ENCODE measurements at places on chromosomes 16 and 17. TPM values are rescaled to one million over a fixed set of nuclear protein-coding genes. Genes with fewer than 3 reads are reported as not detected.

The SLC6A2 gene
- total RNA-seq: not detected

The ZSCAN10 gene
- not detected for total RNA-seq

The PSMB10 gene
- total RNA-seq: 16.2 TPM

The UNC45B gene
- not detected for total RNA-seq

The C1QTNF8 gene
- not detected for total RNA-seq

The CACNG4 gene
- not detected for total RNA-seq

The TMEM132E gene
- total RNA-seq: not detected

The PRKCB gene
- total RNA-seq: 10.6 TPM

The KRT28 gene
- total RNA-seq: not detected

The KRT9 gene
- not detected for total RNA-seq

DNA sequence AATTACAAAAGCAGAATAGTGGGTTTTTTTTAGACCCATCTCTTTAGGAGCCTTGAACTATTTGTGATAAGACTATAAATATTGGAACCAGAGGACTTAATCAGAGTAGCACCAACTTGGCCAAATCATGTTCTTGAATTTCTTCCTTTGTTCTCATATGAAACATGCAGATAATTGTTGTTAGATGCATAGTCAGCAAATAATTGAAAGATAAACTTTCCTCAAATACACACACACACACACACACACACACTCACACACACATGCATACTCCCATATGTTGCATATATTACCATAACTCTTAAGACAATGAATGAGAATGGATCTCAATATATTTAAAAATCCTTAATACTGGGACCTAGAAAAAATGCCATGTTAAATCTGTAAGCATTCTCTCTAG, 310.4 kb downstream of the KCNJ2 start:
- H3K4me1 ChIP-seq: no peaks in the 10 kb centered on the region
- DNase-seq: no peak
- H3K27me3 ChIP-seq: no peaks in the 10 kb centered on the region

GRCh38 chr17:20281860-20282259, 185.5 kb downstream of the LGALS9B start:
- H3K27ac ChIP-seq: no peak overlapping the region
- H3K27me3 ChIP-seq: no peaks in the 10 kb centered on the region
- no peaks in the 10 kb centered on the region for H3K36me3 ChIP-seq
- no peak overlapping the region for H3K4me3 ChIP-seq
- H3K4me1 ChIP-seq: no peaks in the 10 kb centered on the region

- no peak overlapping the region for H3K4me3 ChIP-seq
- no peak overlapping the region for H3K27ac ChIP-seq
- no peaks in the 10 kb centered on the region for H3K36me3 ChIP-seq
- H3K27me3 ChIP-seq: no peaks in the 10 kb centered on the region
Observed at GRCh38 chr16:16143931-16144330, 79.4 kb downstream of the ABCC6 start.

GRCh38 chr16:50265260-50265659, 1.1 kb upstream of the ADCY7 start:
- H3K36me3 ChIP-seq: no peaks in the 10 kb centered on the region
- H3K4me3 ChIP-seq: no peak overlapping the region
- H3K27ac ChIP-seq: no peak overlapping the region
- H3K27me3 ChIP-seq: no peaks in the 10 kb centered on the region
- no peaks in the 10 kb centered on the region for H3K4me1 ChIP-seq
- peak; percentile 67 for DNase-seq

DNA sequence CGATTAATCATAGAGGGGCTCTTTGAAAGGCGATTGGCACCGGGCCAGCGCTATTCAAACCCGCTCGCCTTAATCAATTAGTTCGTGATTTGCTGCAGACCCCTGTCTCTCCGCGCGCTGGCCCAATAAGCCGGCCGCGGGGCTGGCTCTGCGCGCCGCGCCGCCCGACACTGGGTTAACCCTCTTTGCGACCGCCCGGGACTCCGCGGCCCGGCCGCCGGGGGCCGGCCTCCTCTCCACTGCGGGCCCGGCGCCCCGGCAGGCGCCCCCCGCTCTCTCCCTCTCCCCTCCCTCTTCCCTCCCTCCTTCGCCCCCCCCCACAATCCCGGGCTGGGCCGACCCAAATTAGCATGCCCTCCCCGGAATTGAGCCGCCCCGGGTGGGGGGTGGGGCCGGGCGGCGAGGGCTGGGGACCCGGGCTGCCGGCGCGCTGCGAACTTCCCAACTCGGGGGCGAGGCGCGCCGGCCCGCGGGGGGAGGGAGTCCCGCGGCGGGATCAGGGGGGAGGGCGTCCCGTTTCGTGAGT, 428 bp upstream of the SALL1 start:
- no peaks in the 10 kb centered on the region for H3K36me3 ChIP-seq
- DNase-seq: peak; percentile 39
- peaks cover 42% of the 10 kb centered on the region for H3K4me1 ChIP-seq
- H3K27ac ChIP-seq: no peak overlapping the region
- H3K4me3 ChIP-seq: peak overlapping the region; percentile 22

DNA sequence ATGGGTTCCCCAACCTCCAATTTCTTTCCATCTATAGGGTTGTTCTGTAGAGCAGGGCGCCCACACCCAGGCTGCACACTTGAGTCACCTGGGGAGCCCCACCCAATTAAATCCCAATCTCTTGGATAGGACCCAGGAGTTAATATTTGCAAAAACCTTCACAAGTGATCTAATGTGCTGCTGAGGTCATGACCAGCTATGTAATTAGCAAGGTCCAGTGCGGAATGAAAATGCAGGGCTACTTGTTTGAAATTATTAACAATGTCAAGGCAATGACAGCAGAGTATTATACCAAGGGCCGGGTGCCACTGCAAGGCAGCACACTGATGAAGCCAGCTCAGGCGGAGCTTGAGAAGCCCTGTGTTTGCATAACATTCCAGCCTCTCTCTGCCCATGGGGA, 302.7 kb downstream of the MAF start:
- no peaks in the 10 kb centered on the region for H3K27me3 ChIP-seq
- no peak overlapping the region for H3K27ac ChIP-seq
- H3K36me3 ChIP-seq: no peaks in the 10 kb centered on the region
- DNase-seq: no peak
- H3K4me3 ChIP-seq: no peak overlapping the region
- H3K4me1 ChIP-seq: peaks cover 12% of the 10 kb centered on the region

GRCh38 chr16:13262270-13263090, 361.1 kb downstream of the SHISA9 start:
- no peak overlapping the region for H3K4me3 ChIP-seq
- no peaks in the 10 kb centered on the region for H3K36me3 ChIP-seq
- H3K4me1 ChIP-seq: no peaks in the 10 kb centered on the region
- DNase-seq: no peak
- H3K27me3 ChIP-seq: no peaks in the 10 kb centered on the region

DNA sequence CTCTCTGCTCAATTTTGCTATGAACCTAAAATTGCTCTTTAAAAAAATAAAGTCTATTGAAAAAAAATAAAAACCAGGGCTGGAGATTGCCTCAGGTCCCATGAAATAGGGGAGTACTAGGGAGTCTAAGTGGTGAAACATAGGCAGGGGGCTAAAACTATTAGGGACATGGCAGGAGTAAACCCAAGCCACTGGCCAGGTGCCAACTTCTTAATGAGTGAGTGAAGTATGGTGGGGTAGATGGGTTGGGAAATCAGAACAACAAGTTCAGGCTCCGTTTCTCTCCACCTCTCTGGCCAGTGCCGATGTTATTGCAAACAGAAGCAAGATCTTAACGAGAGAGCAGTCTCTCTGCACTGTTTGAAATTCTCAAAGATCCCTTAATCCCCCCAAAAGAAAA, 322.4 kb upstream of the CDH5 start:
- H3K27me3 ChIP-seq: no peaks in the 10 kb centered on the region
- H3K4me3 ChIP-seq: no peak overlapping the region
- H3K36me3 ChIP-seq: no peaks in the 10 kb centered on the region
- no peaks in the 10 kb centered on the region for H3K4me1 ChIP-seq
- DNase-seq: no peak
- no peak overlapping the region for H3K27ac ChIP-seq

DNA sequence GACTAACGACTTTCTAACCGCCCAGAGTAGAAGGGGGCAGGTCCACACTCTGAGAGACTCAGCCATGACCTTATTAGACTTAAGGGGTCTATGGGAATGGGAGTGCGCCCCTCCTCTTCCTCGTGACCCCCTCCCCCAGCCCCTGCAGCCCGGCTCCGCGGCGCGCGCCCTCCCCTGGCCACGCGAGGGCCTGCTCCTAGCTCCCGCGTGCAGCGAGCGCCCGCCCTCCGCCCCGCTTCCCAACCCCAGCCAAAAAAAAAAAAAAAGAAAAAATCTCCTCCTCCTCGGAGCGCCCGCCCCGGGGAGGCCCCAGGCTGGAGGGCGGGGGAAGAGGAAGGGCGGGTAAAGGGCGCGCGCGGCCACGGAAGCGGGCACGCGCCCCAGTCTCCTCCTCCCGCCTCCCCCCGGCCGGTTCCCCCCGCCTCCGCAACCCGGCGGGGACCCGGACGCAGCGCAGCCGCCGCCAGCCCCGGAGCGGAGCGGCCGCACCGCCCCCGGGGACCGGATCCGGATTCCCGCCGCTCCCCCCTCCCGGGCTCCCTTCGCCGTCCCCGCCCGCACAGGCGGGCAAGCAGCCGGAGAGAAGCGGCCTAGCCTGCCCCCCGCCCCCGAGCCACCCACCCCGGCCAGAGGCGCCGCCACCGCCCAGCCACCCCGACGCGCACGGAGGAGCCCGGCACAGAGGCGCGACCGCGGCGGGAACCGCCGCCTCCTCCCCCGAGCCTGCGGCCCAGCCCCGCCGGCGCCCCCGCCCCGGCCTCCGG, 949 bp downstream of the UBTF start:
- H3K4me1 ChIP-seq: peaks cover 35% of the 10 kb centered on the region
- H3K36me3 ChIP-seq: peaks cover 9% of the 10 kb centered on the region
- peak; percentile 88 for DNase-seq
- H3K4me3 ChIP-seq: peak overlapping the region; percentile 15
- no peaks in the 10 kb centered on the region for H3K27me3 ChIP-seq

DNA sequence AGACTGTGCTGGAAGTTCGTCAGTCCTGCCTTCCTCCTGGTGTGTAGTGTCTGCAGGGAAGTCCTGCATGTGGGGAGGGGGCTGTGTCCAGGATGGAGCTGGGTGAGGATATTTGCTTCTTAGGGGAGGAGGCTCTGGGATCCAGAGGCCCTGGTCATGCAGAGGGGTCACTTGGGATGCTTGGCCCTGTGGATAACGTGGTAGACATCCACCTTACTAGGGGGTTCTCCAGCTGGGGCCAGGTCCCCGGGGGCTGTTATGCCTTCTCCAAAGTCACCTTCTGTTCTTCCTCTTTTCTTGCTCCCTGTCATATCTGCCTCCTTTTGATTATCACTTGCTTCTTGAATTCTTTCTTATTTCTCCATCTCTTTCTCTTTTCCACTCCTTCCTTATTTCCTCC, 43.8 kb downstream of the SLC6A2 start:
- H3K4me1 ChIP-seq: no peaks in the 10 kb centered on the region
- no peaks in the 10 kb centered on the region for H3K36me3 ChIP-seq
- no peaks in the 10 kb centered on the region for H3K27me3 ChIP-seq
- no peak overlapping the region for H3K27ac ChIP-seq

GRCh38 chr17:4708436-4708835, 2.0 kb upstream of the ARRB2 start:
- no peak overlapping the region for H3K4me3 ChIP-seq
- H3K27ac ChIP-seq: no peak overlapping the region
- no peaks in the 10 kb centered on the region for H3K27me3 ChIP-seq
- no peaks in the 10 kb centered on the region for H3K36me3 ChIP-seq
- peaks cover 25% of the 10 kb centered on the region for H3K4me1 ChIP-seq
- DNase-seq: peak; percentile 39

GRCh38 chr16:1903845-1904840, 14.1 kb downstream of the HS3ST6 start:
- H3K4me3 ChIP-seq: no peak overlapping the region
- no peak for DNase-seq
- peaks cover 13% of the 10 kb centered on the region for H3K4me1 ChIP-seq
- H3K27ac ChIP-seq: no peak overlapping the region

GRCh38 chr17:68390888-68391545, 66.3 kb downstream of the WIPI1 start:
- H3K27me3 ChIP-seq: no peaks in the 10 kb centered on the region
- H3K36me3 ChIP-seq: no peaks in the 10 kb centered on the region
- DNase-seq: no peak
- no peak overlapping the region for H3K27ac ChIP-seq

- peaks cover 11% of the 10 kb centered on the region for H3K36me3 ChIP-seq
- H3K4me3 ChIP-seq: no peak overlapping the region
- DNase-seq: no peak
Observed at GRCh38 chr16:83958137-83958845, 5.3 kb downstream of the OSGIN1 start.

DNA sequence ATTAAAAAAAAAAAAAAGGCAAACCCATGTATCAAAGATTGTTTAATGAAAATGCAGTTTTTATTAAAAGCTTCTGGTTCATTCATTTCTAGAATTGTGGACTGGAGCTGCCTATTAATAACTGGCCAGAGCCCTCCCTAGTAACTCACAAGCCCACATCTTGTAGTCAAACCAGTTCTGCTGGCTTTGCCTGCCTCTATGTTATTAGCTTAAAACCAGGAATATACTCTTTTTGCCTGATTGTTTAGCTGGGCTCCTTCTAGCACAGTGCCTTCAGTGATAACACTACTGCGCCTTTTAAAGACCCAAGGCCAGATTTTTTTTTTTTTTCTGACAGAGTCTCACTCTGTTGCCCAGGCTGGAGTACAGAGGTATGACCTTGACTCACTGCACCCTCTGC, 26.0 kb downstream of the TAC4 start:
- peaks cover 6% of the 10 kb centered on the region for H3K36me3 ChIP-seq
- H3K27ac ChIP-seq: peak overlapping the region; percentile 31
- H3K4me1 ChIP-seq: peaks cover 28% of the 10 kb centered on the region
- H3K27me3 ChIP-seq: no peaks in the 10 kb centered on the region
- DNase-seq: peak; percentile 51
- no peak overlapping the region for H3K4me3 ChIP-seq

DNA sequence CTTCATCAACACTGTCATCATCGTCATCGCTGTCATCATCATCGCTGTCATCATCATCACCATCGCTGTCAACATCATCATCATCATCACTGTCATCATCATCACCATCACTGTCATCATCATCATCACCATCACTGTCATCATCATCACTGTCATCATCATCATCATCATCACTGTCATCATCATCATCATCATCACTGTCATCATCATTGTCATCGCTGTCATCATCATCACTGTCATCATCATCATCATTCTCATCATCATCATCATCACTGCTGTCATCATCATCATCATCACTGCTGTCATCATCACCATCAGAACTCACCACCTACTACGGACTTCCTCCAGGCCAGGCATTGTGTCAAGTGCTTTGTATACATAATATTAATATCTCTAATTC, 160.6 kb downstream of the AIPL1 start:
- H3K4me3 ChIP-seq: no peak overlapping the region
- no peak overlapping the region for H3K27ac ChIP-seq
- H3K4me1 ChIP-seq: no peaks in the 10 kb centered on the region
- DNase-seq: no peak

- no peak for DNase-seq
- no peak overlapping the region for H3K27ac ChIP-seq
- no peaks in the 10 kb centered on the region for H3K27me3 ChIP-seq
- H3K4me1 ChIP-seq: peaks cover 27% of the 10 kb centered on the region
- H3K36me3 ChIP-seq: no peaks in the 10 kb centered on the region
Observed at GRCh38 chr17:63679214-63679613, 20.7 kb downstream of the LIMD2 start.

DNA sequence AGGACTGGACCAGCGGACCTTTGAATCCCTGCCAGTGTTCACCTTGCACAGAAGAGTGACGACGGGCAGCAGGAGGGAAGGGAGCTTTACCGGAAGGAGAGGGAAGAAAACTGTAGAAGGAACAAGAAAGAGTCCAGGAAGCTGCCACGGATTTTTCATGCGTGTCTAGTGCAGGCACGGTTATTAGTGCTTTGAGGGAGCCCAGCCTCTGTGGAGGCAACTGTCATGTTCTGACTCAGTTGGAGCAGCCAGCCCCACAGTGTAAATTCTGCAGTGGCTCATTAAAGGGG, 6.5 kb upstream of the HOXB13 start:
- no peak overlapping the region for H3K27ac ChIP-seq
- peaks cover 41% of the 10 kb centered on the region for H3K27me3 ChIP-seq
- H3K36me3 ChIP-seq: no peaks in the 10 kb centered on the region
- no peak for DNase-seq
- no peak overlapping the region for H3K4me3 ChIP-seq

Data from body of pancreas (tissue), 4 donors.